ENCODE measurements at places on chromosomes 2 and 18.

GRCh38 chr2:173252581-173252980 is 102.1 kb upstream of the CDCA7 start:
- no peak for DNase-seq

GRCh38 chr2:21415234-21415633 is 291.5 kb downstream of the TDRD15 start:
- no peak for DNase-seq

GRCh38 chr2:227536445-227536844 is 62.2 kb upstream of the SCYGR2 start:
- no peak for DNase-seq

DNA sequence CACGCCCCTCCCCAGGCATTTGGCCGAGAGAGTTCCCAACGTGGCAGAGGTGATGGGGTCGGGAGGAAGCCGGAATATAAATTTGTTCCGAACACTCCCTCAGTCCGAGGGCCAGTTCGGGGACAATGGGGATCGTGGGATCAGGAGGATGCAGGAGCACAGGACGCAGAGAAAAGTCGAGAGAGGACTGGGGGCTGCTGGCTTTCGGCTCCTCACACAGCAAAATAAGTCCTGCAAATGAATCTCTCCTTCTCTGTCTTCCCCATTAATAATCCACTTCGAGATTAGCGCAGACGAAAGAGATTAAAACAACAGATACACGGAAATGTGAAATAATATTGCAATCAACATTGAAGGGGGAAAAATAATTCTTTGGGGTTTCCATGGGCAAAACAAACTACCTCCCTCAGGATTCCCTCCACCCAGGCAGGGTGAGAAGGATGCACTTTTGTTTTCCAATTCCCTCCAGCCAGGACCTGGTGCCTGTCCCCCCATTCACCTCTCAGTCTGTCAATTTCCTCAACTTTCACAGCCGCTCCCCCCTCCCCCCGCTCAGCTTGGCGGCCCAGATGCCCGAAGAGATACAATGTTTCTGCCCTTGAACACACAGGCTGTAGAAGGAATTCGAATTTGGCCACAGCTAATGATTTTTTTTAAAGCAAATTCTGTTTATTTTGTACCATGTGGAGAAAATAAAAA is 3.1 kb upstream of the ZEB2 start:
- DNase-seq = no peak

GRCh38 chr2:112020561-112020960 is 34.5 kb upstream of the TMEM87B start:
- DNase-seq = no peak

GRCh38 chr2:241842620-241843211 is 16.0 kb downstream of the PDCD1 start:
- DNase-seq = no peak

- DNase-seq = no peak
These were observed 131.6 kb upstream of the DOCK10 start for GRCh38 chr2:225173909-225174308.

- DNase-seq = no peak
These were observed 96.5 kb downstream of the KCNE4 start for GRCh38 chr2:223148516-223148915.

- no peak for DNase-seq
These were observed 246.0 kb downstream of the LRRTM1 start for GRCh38 chr2:80058562-80058961.

GRCh38 chr2:237075749-237076599 is 9.7 kb upstream of the COPS8 start:
- no peak for DNase-seq

GRCh38 chr2:191462370-191462769 is 215.6 kb upstream of the NABP1 start:
- no peak for DNase-seq

DNA sequence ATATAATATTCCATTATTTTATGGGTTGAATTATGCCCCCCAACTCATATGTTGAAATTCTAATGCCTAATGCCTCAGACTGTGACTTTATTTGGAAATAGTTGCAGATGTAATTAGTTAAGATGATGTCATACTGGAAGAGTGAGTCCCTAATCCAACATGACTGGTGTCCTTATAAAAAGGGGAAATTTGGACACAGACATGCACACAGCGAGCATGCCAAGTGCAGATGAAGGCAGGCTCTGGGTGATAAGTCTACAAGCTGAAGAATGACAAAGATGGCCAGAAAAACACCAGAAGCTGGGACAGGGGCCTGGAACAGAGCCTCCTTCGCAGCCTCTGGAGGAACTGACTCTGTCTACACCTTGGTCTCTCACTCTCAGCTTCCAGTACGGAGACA is 10.0 kb upstream of the ASAP2 start:
- no peak for DNase-seq

DNA sequence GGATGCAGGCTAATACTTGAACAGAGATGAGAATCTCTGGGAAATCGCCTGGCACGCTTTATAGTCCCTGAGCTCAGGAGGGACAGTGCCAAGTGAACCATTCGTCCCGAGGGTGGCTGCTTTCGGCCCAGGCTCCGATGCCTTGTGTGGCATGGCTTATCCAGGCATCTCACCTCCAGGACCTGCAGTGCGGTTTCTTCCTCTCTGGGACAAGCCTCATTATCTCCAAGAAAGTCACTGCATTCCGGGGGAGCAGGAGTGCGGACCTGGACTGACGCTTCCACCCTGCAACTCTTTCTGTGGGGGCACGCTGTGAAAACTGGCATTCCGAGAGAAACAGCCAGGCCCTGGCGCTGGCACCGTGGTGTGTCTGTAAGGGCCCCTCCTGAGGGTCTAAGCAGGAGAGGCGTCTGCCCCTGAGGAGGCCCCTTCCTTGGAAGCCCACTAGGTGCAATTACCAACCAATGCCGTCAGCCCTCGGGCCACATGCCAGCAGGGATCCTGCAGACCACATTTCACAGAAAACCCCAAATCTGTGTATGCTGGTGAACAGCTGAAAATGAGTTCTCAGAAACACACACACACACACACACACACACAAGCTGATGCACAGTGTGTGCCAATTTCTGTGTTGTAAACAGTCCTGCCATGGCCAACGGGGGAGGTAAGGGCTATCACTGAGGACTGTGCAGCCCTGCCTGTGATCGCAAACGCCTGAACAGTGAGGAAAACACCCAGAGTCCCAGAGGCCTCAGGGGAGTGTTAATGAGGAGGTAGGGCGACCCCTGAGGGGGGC is 351.9 kb upstream of the SALL3 start:
- DNase-seq = no peak

GRCh38 chr2:238790833-238791230 is 57.1 kb upstream of the TWIST2 start:
- DNase-seq = no peak

GRCh38 chr2:119659601-119660342 is 19.2 kb upstream of the TMEM177 start:
- no peak for DNase-seq

- DNase-seq = no peak
These were observed 10.0 kb upstream of the GCA start for GRCh38 chr2:162333968-162334367.

GRCh38 chr2:220077488-220077887 is 450.1 kb downstream of the SLC4A3 start:
- no peak for DNase-seq

DNA sequence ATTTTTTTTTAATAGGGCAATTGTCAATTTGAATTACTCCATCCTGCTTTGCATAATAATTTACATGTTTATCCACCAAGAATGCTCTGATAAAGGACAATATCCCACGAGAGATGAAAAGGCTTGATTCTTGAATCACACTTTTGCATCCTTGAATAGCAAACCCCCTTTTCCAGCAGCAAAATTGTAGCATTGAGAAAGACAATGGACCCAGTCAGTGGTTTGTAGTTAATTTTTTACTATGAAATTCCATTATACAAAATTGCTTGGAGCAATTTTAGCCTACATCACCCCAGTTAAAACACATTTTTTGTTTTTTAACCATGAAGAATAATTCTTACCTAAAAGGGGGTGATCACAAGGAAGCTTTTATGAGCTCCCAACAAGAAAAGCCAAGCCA is 255.1 kb downstream of the RND3 start:
- DNase-seq = no peak

GRCh38 chr18:44987371-44987770 is 306.7 kb downstream of the SETBP1 start:
- no peak for DNase-seq

- DNase-seq = no peak
These were observed 219.0 kb downstream of the ANAPC1 start for GRCh38 chr2:111665011-111665410.

GRCh38 chr2:12096788-12097449 is 350.5 kb downstream of the LPIN1 start:
- DNase-seq = no peak

GRCh38 chr2:235693279-235693678 is 199.4 kb downstream of the AGAP1 start:
- no peak for DNase-seq

- no peak for DNase-seq
These were observed 3057.4 kb downstream of the RPIA start for GRCh38 chr2:91748902-91749301.

DNA sequence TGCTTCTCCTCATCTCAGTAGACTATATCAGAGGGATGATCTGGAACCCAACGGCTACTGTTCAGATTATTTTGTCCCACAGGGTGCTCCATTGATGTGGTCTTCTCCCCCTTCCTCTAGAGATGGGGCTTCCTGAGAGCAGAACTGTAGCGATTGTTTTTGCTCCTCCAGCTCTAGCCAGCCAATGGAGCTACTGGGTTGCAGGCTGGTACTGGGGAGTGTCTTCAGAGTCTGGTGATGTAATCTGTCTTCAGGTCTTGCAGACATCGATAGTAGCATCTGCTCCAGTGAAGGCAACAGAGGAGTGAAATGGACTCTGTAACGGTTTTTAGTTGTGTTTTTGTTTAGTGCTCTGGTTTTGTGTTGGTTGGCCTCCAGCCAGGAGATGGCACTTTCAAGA is 621.9 kb downstream of the RNF144A start:
- DNase-seq = no peak

GRCh38 chr2:48015421-48015820 is 109.1 kb upstream of the FBXO11 start:
- DNase-seq = no peak

DNA sequence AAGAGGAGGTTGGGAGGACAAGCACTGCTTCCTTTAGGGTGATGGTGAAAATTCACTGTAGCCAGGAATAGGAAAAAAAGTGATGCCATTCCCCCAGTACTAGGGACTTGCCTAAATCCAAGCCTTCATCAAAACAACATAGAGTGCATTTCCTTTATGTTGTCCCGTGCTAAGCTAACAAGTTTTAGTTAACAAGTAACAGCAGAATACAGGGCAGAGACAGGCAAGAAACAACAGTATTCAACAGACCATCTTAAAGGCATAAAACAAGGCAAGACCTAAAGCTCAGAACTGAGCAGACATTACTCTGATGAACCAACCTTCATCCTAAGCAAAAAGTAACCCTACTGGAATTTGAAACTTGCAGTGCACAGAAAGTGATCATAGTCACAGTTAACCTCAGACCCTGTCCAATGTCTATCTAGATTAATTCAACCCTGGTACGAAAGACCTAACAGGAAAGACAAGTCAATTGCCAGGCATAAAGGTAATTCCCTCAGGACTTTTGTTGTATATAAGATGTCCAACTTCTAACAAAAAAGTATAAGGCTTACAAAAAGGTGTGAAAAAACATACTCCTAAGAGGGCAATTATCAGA is 34.4 kb upstream of the GALNT1 start:
- no peak for DNase-seq

DNA sequence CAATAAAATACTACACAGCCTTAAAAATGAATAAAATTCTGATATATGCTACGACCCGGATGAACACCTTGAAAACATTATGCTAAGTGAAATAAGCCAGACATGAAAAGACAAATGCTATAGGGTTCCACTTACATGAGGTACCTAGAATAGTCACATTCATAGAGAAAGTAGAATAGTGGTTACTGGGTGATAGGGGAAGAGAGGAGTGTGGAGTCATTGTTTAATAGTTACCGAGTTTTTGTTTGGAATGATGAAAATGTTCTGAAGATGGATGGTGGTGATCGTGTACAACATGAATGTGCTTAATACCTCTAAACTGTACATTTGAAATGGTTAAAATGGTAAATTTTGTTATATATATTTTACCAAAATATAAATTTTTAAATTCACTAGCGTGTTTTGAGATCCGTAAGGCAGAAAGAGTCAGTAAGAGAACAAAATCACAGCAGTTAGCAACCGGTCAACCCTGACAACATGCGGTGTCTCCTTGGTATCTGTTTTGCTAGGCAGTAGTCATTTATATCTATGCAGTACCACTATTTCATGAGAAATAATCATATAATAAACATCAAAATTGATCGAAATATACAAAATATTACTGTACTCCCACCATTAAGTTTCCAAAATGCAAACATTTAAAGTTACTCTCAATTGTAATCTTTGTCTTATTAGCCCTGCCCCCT is 11.1 kb downstream of the SCN9A start:
- no peak for DNase-seq

GRCh38 chr18:3084206-3084605 is 71.3 kb upstream of the LPIN2 start:
- DNase-seq = no peak

Measured in activated T-helper 1 cell treated with anti-CD3 and anti-CD28 coated beads, Interleukin-2, amount 50 U/mL, for 16 hours (primary cell).